ENCODE measurements at places on chromosomes 16 and 17. TPM values are rescaled to one million over a fixed set of nuclear protein-coding genes. Genes with fewer than 3 reads are reported as not detected.

The FBXW10 gene
- 0.14 TPM for total RNA-seq

The OR3A2 gene
- total RNA-seq, result not detected

The ZG16 gene
- not detected for total RNA-seq

The KCNJ12 gene
- total RNA-seq, result 1.00 TPM

The RAC3 gene
- total RNA-seq, result 22.6 TPM

The SLC52A1 gene
- 0.50 TPM for total RNA-seq

The LYRM9 gene
- 2.4 TPM for total RNA-seq

The CES3 gene
- total RNA-seq, result 1.4 TPM

The HSD11B2 gene
- 4.6 TPM for total RNA-seq

The SEPTIN12 gene
- not detected for total RNA-seq

The RCVRN gene
- not detected for total RNA-seq

The GDPD3 gene
- 1.8 TPM for total RNA-seq

The CENPV gene
- 4.3 TPM for total RNA-seq

The SLC5A11 gene
- not detected for total RNA-seq

The CTRB2 gene
- not detected for total RNA-seq

The COL1A1 gene
- 11.3 TPM for total RNA-seq

The WFIKKN1 gene
- under 0.01 TPM for total RNA-seq

The KRT24 gene
- total RNA-seq, result 3.4 TPM

Data from nasal cavity respiratory epithelium epithelial cell of viscerocranial mucosa (primary cell).